ENCODE measurements at places on chromosomes 2 and 18.
A peak's percentile ranks its signal among the peaks of the same experiment; 100 is the strongest.

DNA sequence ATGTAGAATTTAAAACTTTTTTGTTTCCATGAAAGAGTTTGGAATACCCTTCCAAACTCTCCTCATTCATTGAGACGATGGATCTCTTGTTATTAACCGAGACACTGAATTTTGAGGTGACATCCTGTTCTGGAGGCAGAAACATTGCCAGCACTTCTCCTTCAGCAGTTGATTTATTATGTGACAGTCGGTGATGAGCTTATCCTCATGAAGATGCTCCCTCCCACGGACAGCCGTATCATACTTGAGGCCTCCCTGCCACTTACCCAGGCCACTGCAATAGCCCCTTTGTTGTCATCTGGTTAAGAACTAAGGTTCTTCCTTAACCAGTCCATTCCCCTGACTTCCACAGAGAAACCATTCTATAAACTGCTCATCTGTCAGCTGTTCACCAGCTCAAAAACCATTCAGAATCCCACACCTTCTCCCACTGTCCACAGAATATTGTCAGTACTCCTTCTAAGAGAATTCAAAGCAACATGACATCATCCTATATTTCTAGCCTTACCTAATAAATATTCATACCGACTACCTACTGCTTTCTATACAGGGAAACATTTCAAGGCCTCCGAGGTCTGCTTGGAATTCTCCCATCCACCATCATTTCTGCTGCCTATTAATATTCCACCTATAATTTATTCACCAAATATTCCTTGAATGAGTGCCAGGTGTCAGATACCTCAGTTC is 139.0 kb upstream of the TRIB2 start:
- no peak for DNase-seq

DNA sequence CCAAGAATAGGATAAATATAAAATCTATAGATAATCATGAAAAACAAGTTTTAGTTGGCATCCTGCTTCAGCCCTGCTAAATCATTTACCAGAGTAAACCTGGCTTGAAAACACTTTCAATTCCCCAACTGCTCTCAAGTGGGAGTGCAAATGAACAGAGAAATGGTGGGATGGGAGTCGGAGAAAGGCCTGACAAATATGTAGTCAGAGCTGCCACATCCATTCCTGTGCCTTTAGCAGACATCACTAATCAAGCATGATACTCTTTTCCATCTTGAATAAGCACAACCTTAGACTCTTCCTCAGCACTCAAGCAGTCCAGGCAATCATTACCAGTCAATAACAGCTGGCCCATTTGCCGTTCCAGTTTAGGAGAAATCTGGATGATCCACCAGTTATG is 101.3 kb downstream of the ANKRD44 start:
- DNase-seq = no peak

GRCh38 chr2:231452799-231453508 is 11.3 kb downstream of the NCL start:
- no peak for DNase-seq

DNA sequence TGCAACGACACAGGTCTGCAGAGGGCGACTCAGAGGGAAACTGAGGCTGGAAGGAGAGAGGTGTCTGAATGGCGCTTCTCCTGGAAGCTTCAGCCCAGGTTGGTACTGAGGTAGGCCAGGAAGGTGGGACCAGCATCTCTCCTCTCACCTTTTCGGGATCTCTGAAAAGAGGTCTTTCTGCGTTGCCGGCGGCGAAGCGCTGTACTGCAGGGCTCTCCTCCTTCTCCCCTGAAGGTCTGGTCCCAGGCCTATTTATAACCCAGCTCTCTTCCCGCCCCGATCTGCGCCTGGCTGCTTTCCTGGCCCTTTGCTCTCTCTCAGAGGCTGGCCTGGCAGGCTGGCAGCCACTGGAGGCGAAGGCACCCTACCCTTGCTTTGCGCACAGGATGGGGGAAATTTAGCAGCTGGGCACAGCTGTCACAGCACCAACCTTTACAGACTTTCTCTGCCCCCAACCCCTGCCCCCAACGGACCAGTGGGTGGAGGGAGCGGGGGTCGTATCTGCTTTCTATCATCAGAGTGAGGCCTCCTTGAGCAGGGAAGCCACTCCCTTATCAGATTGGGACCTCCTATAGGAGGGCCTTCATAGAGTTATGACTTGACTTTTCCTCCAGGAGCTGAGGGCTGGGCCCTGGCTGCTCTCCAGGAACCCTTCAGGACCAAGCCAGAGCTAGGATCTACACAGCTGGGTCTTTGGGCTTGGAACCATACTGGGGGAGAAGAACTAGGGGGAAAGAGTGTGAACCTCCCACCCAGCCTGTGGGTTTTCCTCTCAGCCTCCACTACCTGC is 1.1 kb downstream of the DYSF start:
- DNase-seq = no peak

DNA sequence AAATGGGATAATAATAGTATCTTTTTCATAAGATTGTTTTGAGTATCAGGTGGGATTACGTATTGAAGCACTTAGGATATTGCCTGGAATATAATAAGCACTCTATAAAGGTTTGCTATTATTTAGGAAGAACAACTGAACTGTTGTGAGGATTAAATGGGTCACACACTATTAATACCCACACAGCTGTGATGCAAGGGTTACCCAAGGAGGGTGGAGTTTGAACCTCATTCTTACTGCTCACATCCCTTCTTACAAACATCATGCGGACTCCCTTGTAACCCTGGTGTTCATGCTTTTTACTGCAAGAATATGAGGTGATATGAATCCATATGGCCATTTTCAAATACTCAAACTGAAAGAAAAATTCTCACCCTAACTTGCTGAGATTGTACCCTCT is 113.5 kb downstream of the KCTD1 start:
- DNase-seq = no peak

DNA sequence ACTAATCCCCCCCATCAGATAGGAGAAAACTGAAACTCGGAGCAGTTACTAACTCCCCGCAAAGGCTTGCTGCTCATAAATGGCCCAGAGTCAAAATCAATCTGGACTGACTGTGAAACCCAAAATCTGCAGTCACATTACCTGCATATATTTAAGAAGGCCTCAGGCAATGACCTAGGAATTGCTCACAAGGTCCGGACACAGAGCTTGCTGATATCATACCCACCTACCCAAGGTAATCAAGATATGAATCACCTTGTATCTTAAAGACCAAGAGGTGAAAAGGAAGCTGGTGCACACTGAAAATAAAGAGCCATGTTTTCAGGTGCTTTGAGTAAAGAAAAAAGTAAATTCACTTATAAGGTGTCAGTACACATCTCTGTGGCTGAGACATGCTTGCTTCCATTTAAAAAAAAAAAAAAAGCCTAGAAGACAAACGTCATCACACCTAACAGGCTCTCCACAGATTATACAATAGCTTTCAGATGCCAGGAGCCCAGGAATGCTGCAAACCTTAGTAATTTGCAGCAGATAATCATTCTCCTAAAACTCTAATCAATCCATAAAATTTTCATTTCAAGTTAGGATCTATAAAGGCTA is 195.4 kb downstream of the ZEB2 start:
- no peak for DNase-seq

- no peak for DNase-seq
These were observed 3.2 kb upstream of the LIMS2 start for GRCh38 chr2:127678531-127678930.

DNA sequence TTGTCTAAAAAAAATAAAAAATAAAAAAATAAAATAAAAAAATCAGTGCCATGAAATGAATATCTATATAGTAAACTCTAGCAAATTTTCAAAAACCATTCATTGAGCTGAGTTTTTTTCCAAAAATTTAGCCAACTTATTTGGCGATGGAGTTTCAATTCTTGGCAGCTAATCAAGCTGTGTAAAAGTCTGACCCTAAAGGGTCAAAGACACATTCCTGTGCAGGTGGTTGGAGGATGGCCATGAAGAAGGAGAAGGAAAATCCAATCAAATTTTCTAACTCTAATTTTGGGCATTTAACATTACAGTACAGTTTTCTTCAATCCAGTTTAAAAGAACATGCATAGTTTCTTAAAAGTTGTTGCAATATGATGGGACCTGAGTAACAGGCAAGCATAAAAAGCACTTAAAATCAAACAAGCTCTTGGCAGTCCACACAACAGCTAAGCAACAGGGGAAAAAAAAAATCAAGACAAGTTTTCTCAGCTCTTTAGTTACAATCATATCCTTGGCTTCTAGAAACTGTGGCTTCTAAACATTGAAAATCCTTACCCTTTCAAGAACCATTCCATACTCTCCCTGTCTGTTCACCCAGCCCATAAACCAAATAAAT is 54.5 kb downstream of the ACVR1 start:
- no peak for DNase-seq

DNA sequence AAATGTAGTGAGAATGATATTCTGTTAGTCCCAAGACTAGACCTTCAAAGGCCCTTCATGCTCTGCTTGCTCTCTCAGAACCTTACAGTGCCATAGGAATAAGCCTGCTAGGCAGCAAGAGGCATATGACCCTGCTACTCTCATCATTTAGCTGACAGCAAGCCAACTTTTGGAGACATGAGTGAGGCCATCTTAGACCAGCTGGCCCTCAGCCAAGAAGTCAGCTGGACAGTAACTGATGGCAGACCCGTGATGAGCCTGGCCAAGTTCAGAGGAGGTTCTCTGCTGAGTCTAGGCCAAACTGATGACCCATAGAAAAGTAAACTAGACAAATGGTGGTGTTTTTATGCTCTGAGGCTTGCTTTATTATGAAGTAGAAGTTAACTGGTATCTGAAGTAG is 82.6 kb downstream of the C18orf54 start:
- no peak for DNase-seq

GRCh38 chr2:216151313-216152025 is 42.3 kb downstream of the XRCC5 start:
- no peak for DNase-seq

DNA sequence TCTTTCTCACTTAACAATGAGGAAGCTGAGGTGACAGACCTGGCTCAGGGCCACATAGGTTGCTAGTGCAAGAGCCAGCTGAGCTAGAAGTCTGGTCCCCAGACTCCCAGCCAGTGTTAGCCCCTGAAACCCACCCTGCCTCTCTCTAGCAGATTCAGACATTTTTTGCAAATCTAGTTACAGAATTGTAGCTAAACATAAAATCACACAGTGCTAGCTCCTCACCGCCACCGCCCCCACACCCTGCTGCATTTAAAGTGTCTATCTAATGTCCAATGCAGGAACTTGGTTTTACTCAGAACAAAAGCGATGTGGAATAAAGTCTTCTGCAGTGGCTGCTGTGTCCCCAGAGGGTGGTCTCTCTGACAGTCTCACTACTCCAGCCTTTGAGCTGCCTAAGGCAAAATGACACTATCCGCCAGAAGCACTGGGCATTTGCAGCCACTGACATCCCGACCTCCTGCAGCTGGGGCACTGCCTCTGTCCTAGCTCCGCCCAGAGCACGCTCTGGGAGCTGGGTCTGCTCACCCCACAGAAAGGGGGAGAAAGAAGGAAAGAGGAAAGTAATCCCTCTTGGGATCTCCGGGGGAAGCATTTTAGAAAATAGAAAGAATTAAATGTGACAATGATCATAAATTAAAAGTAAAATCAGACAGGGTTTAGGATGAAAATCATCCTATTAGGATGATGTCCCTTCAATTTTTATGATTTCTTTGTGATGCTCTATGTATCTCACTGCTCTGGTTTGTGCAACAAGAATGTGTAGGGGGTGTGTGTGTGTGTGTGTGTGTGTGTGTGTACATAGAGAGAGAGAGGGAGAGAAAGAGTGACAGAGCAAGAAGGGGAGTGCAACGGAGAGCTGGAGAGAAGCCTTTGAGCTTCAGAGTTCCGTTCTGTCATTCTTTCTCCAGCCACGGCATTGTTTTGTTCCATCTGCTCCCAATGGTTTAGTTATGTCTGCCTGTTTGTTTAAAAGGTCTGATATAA is 50.5 kb upstream of the ST8SIA3 start:
- DNase-seq = no peak

- DNase-seq = no peak
These were observed 16.7 kb upstream of the EPB41L5 start for GRCh38 chr2:119996148-119996547.

GRCh38 chr2:127067620-127068350 is 39.2 kb downstream of the BIN1 start:
- peak; percentile 9 for DNase-seq

- DNase-seq = no peak
These were observed 138.8 kb downstream of the WDSUB1 start for GRCh38 chr2:159147690-159148089.

DNA sequence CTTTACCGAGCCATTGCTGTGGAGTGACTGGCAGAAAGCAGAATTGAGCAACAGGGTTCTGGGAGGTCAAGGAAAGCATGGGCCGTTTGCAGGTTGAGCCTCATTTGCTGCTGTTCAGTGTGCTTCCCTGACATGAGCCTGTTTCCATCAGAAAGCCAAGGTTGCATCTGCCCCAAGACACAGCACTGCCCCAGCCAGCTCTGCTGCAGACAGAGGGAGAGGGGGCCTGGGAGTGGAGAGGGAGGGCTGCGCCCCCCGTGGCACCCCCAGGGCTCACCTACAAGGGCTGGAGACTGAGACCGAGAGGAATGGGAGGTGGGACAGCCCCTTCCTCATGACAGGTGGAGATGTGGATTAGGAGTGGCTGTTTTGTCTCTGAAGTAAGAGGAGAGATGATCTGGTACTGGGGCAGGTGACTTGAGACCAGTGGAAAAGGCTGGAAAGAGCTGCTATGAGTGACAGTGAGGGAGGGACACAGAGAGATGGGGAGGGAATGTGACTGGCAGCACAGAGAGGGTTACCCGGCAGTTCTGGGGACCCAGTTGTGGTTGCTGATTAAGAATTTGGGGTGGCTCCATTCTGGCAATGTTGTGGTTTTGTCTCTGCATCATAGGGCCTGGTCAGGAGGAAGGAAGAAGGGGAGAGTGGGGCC is 218.0 kb downstream of the DYSF start:
- no peak for DNase-seq

DNA sequence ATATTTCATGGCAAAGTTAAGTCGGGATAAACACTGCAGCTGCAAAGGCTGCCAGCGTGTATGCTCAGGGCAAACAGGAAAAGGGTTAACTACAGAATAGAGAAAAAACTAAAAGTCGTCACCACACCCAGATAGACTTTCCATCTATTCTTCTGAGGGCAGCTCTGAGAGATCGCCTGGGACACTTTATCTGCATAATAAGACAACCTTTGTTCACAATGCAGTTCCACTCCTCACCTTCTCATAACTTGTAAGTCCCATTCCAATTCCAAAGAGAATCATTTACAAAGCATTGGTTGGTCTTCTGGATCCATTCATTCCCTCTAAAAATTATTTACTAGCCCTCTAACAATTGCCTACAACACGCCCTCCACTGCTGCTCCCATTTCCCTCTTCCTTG is 437.4 kb downstream of the RND3 start:
- DNase-seq = no peak

DNA sequence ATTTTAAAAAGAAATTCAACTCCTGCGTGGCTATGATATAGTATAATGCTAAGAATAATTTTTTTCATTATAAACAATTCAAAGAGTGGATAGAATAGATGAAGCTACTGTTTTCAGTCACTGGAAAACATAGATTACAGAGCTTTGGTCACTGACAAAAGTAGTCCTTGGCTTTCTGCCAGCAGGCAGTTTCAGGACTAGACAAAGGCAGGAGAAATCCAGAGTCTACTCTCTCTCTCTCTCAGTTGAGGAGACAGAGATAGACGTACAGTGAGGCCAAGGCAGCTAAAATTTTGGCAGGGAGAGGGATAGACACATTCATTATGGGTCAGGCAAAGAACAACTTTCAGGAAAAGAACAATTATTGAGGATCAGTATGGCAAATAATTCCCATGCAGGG is 491.4 kb upstream of the CRIM1 start:
- no peak for DNase-seq

GRCh38 chr2:121273116-121273515 is 11.9 kb downstream of the TFCP2L1 start:
- no peak for DNase-seq

- DNase-seq = no peak
These were observed at the start of gene ERFE for GRCh38 chr2:238158509-238159070. TSS of gene ERFE (plus strand) at chr2:238158970. CDS start at chr2:238159008, 38 bp downstream.

GRCh38 chr18:21345840-21346239 is 103.8 kb downstream of the GREB1L start:
- DNase-seq = no peak

Measured in NCI-H2107 (cell line).